SK-MEL-5 (cell line): ENCODE measurements at places on chromosomes 3 and 15. TPM values are rescaled to one million over a fixed set of nuclear protein-coding genes. Genes with fewer than 3 reads are reported as not detected.
A peak's percentile ranks its signal among the peaks of the same experiment; 100 is the strongest.

The FBXO40 gene
- total RNA-seq, result 0.05 and 0.08 TPM in 2 replicates

The NRG4 gene
- total RNA-seq, result 2.8 and 6.3 TPM in 2 replicates

The POLR2M gene
- total RNA-seq, result 339 and 530 TPM in 2 replicates

The IL5RA gene
- not detected in 2 replicates for total RNA-seq

The SEMA3B gene
- total RNA-seq, result 0.85 and 0.96 TPM in 2 replicates

The C3orf49 gene
- not detected in 2 replicates for total RNA-seq

The SPATA12 gene
- total RNA-seq, result 0.42 and 0.69 TPM in 2 replicates

The LPCAT4 gene
- total RNA-seq, result 6.1 and 13.5 TPM in 2 replicates

The VGLL3 gene
- 0.05 and 0.08 TPM in 2 replicates for total RNA-seq

The SLC6A1 gene
- total RNA-seq, result not detected in 2 replicates

The CISH gene
- 0.16 and 0.32 TPM in 2 replicates for total RNA-seq

The GPR87 gene
- total RNA-seq, result not detected in 2 replicates

DNA sequence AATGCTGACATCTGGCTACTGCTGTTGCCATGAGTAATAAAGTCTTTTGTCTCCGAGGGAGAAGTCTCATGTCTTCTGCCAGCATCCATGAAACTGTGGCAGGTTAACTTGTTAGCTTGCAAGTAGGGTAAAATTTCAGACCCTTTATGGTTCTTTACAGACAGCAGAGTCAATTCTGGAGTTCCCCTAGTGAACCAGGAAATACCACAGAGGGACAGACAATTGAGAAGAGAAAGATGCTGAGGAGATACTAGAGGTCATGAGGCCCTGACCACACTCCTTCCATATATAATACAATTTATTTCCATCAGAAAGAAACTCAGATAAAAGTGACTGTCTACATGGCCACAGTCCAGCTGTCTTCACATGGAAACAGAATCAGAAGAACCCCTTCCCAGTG, 38.1 kb downstream of the NMNAT3 start:
- no peak for DNase-seq

DNA sequence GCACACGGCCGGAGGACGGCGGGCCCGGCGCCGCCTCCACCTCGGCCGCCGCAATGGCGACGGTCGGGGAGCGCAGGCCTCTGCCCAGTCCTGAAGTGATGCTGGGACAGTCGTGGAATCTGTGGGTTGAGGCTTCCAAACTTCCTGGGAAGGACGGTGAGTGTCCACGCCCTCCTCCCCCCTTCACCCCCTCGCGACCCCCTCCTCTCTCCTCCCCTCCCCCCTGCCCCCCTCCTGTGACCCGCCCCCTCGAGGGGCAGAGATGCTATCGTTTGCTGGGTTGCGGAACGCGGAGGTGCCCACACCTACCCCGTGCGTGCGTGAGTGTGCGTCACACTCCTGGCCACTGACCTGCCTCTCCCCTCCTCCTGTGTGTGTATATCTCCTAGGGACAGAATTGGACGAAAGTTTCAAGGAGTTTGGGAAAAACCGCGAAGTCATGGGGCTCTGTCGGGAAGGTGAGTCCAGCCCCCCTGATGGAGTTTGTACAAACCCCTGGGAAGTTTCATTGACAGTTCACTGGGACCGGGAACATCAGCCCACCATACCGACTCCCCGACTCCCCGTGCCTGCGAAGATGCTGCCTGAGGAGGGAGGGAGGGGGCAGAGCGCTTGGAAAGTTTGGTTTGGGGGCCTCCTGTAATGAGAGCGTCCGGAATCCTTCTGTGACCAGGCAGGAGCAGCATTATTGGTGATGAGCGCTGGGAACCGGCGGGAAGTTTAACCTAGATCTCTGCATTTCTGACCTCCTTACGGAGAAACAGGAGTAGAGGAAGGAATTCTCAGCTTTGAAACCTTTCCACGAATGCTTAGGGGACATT, 795 bp upstream of the SCAANT1 start:
- peak; percentile 23 for DNase-seq

GRCh38 chr3:72395776-72396311, 452.4 kb downstream of the SHQ1 start:
- DNase-seq, result no peak

DNA sequence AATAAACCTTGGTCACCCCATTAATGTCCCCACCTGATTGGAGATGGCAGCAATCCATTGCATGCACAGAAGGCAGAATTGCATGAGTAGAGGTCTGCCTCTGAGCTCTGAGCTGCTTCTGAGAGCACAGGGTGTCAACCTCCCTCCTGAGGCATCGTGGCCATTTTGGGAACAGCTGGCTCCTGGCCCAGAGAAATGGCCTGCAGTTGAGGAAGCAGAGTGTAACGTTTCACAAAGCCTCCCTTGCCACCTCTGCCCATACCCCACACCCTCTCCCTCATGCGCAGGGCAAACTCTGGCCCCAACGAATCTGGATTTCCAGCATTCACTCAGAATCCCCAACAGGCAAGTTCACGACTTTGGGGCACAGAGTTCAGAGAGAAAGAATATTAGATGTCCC, 198.9 kb downstream of the ADAMTS9 start:
- DNase-seq, result no peak

GRCh38 chr15:41606997-41607396, 48.0 kb downstream of the TYRO3 start:
- no peak for DNase-seq

GRCh38 chr15:59158701-59159034, 48.0 kb upstream of the LDHAL6B start:
- DNase-seq, result no peak

DNA sequence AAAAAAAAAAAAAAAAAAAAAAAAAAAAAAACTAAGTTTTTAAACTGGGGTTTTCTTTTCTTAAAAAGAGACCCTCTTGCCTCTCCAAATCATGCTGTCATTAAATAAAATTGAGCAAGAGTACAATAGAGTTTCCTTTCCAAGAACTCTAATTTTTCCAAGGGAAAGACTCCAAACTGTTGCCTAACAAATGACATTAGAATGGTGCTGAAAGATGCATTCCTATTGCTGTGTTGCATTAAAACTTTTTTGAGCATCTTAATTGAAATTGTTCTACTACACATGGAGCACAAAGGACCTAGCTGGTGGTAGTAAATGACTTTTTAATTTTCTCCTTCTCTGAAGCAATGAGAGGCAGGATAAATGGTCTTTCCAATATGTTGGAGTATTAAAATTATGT, 469.1 kb upstream of the ARHGEF26 start:
- no peak for DNase-seq

DNA sequence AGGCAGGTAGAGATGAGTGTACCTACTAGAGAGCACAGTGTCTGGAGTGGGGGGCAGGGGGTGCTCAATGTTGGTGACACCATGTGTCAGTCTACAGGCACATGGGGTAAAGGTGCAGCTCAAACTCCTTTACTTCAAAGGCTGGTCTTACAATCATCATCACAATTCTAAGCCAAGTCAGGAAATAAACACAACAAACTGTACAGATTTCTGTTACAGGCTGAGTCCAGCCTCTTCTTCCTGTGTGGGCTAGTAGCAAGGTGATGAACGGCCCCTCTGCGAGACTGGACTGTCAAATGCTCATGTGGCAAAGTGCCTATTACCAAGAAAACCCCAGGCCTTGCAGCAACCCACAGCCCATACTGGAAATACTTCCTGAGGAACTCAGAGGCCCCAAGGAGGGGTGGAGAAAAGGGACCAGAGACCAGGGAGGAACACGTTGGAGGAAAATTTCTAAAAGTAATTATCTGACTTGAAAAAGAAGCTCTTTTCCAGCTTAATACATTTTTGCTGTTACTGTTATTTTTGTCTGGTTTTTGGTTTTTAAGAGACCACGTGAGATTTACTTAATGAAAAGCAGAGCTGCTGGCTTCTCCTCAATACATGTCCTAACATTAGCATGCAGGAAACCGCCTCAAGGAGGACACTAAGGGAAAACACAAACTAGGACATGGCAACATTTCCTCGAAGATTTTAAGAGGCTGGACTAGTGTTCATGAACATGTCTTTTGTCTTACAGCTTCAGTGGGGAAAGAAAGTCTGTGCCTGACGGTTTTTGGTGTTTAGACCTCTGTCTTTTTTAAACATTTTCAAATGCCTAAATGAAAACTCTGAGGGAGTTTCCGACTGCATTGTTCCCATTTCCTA, 29.5 kb downstream of the TBC1D2B start:
- no peak for DNase-seq

GRCh38 chr15:80856809-80857377, 77.7 kb downstream of the CEMIP start:
- peak; percentile 50 for DNase-seq

GRCh38 chr3:31848911-31849310, 132.2 kb downstream of the OSBPL10 start:
- DNase-seq, result peak; percentile 61

GRCh38 chr3:143928056-143928455, 43.6 kb upstream of the DIPK2A start:
- DNase-seq, result no peak

DNA sequence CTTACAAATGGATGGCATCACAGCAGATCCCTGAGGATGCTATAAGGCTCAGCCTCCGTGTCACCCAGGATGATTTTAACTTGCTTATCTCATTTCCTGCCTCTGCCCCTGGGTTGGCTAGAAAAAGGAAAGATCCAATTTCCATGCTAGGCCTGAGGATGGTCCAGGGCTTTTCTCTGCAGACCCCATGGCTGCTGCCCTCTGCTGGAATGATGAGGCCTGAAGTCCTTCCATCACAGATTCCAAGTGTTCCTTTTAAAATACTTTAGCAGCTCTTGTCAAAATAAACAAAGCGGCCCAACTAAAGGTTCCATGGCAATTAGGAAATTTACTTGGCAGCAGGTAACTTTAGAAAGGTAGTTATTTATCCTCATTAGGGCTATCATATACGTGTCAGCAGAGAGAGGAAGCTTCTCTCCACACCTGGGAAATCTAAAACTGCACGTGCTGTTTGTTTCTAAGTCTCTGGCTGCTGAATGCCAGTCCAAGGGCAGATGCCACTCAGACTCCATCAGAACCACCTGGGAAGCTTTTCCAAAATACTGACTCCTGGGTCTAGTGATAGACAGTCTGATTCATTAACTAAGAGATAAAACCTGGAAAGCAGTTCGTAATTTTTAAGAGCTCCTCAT, 401.9 kb upstream of the IL12A start:
- DNase-seq, result peak; percentile 71

- DNase-seq, result no peak
Measured at GRCh38 chr15:91874171-91874570, 20.7 kb downstream of the SLCO3A1 start.

DNA sequence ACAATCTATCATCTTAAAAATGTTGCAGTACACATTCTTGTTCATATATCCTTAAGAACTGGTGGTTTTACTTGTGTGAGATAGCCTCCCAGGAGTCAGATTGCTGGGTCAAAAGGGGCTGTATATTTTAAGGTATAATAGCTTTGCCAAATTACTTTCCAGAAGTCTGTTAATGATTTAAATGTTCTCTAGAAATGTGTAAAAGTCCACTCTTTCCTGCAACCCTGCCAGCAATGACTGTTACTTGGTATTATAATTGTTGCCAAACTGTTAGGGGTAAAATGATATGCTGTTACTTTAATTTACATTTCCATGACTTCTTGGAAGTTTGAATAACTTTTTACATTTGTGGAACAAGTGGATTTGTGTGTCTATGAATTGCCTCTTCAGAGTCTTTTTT, 170.8 kb downstream of the SLC9A9 start:
- DNase-seq, result no peak

DNA sequence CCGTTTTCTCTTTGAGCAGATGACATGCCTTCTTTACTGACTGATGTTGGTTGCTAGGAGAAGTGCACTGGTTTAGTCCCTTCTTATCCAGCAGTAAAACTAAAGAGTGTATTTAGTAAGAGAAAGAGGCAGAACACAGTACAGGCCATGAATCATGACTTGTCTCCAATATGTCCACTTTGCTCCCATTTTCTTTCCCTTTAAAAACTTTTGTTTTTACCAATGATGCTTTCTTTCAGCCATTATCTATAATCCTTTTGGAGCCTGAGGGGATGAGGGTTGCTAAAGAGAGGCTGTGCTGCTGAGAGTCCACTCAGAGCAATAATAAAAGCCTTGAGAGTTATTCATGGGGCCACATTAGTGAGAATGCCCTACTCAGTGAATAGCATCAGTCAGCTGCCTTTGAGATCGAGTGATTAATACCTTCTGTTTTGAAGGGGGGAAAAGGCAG, 12.2 kb downstream of the ROBO2 start:
- peak; percentile 74 for DNase-seq

GRCh38 chr3:170344971-170345370, 12.5 kb upstream of the SKIL start:
- no peak for DNase-seq

GRCh38 chr3:189655617-189656016, 24.4 kb downstream of the TP63 start:
- no peak for DNase-seq

DNA sequence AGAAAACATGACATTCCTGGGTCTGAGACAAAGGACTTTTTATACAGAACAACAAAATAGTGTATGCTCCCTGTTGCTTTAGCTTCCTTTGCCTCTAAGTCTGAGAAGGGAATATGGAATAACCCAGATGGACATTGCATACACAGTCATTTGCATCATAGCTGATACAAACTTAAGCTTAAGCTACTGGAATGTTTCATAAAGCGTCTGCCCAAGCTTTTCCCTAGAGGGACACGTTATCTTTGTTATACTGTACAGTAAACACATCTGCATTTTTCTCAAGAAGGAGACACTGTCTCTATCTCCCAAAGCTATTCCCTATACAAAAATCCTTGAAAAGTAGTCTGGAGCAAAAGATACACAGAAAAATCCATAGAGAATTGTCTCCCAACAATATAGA, 775.0 kb downstream of the DIPK2A start:
- no peak for DNase-seq

- no peak for DNase-seq
Measured at GRCh38 chr3:58474348-58474911, 17.5 kb upstream of the KCTD6 start.

DNA sequence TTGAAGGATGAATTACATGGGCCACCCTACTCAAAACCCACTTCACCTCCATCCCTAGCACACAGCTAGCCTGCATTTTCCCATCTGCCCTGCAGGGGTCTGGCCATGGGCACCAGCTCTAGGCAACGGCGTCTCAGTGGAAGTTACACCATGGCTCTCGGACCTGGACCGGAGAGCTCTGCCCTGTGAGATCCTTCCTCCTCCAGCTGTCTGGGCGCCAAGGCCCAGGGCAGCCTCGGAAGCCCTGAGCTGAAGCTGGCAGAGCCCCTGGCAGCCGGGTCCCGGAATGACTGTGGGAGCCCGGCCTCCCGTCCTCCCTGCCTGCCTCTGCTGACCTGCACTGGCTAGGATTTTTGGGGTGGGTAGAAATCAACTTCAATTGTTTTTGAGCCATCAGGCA, 98.9 kb downstream of the CHSY1 start:
- DNase-seq, result peak; percentile 52

- no peak for DNase-seq
Measured at GRCh38 chr3:49554633-49555265, 472 bp downstream of the BSN start.

GRCh38 chr3:146968204-146968651, 363.1 kb upstream of the PLSCR5 start:
- DNase-seq, result peak; percentile 77

GRCh38 chr3:138256022-138256421, 68.9 kb downstream of the ARMC8 start:
- DNase-seq, result no peak

- peak; percentile 4 for DNase-seq
Measured at GRCh38 chr15:27601239-27601960, 497.7 kb downstream of the OCA2 start.
